ENCODE measurements at places on chromosomes 13 and 19. TPM values are rescaled to one million over a fixed set of nuclear protein-coding genes. Genes with fewer than 3 reads are reported as not detected.

The ZNF256 gene
- 21.8 TPM for total RNA-seq

The SPATA13 gene
- total RNA-seq, result 121 TPM

The APLP1 gene
- not detected for total RNA-seq

The LIM2 gene
- total RNA-seq, result not detected

The FFAR1 gene
- not detected for total RNA-seq

The ZNF525 gene
- 36.3 TPM for total RNA-seq

The FPR3 gene
- 1.4 TPM for total RNA-seq

The PRRG2 gene
- 1.9 TPM for total RNA-seq

The SLC1A6 gene
- not detected for total RNA-seq

The SLAIN1 gene
- 52.7 TPM for total RNA-seq

The FOSB gene
- 3.5 TPM for total RNA-seq

The LILRB5 gene
- 0.22 TPM for total RNA-seq

The FBXO46 gene
- 35.3 TPM for total RNA-seq

The HOOK2 gene
- total RNA-seq, result 27.0 TPM

The ZNF816 gene
- 20.0 TPM for total RNA-seq

The MATK gene
- total RNA-seq, result 1.7 TPM

The VSTM2B gene
- not detected for total RNA-seq

The ODAD3 gene
- total RNA-seq, result not detected

The CEACAM6 gene
- not detected for total RNA-seq

The EFNB2 gene
- total RNA-seq, result 0.49 TPM

The RFPL4A gene
- not detected for total RNA-seq

The SLC6A16 gene
- total RNA-seq, result 6.0 TPM

The PSG11 gene
- not detected for total RNA-seq

The CYP4F8 gene
- total RNA-seq, result not detected

The SGCG gene
- total RNA-seq, result not detected

The MEF2B gene
- total RNA-seq, result 3.6 TPM

The COX6B2 gene
- not detected for total RNA-seq

The EPSTI1 gene
- 12.8 TPM for total RNA-seq

The FBXO27 gene
- not detected for total RNA-seq

The CGB8 gene
- total RNA-seq, result not detected

The LILRB2 gene
- 0.47 TPM for total RNA-seq

The MADCAM1 gene
- total RNA-seq, result 1.2 TPM

The KIRREL2 gene
- 0.99 TPM for total RNA-seq

The TMEM145 gene
- not detected for total RNA-seq

The NOP53 gene
- 847 TPM for total RNA-seq

The CLDN10 gene
- not detected for total RNA-seq

The STAP2 gene
- 2.3 TPM for total RNA-seq

The HIF3A gene
- total RNA-seq, result not detected

The SEMA6B gene
- 0.60 TPM for total RNA-seq

The SIRT2 gene
- 46.0 TPM for total RNA-seq

The UNC13A gene
- 0.10 TPM for total RNA-seq

The TRAPPC2B gene
- total RNA-seq, result 12.2 TPM

The DOCK6 gene
- 0.16 TPM for total RNA-seq

The AMH gene
- 14.0 TPM for total RNA-seq

The MAP4K1 gene
- total RNA-seq, result 221 TPM

The CNOT3 gene
- 71.4 TPM for total RNA-seq

All from naive thymus-derived CD8-positive, alpha-beta T cell (primary cell).